ENCODE measurements at places on chromosomes 3 and 15.
A peak's percentile ranks its signal among the peaks of the same experiment; 100 is the strongest.

DNA sequence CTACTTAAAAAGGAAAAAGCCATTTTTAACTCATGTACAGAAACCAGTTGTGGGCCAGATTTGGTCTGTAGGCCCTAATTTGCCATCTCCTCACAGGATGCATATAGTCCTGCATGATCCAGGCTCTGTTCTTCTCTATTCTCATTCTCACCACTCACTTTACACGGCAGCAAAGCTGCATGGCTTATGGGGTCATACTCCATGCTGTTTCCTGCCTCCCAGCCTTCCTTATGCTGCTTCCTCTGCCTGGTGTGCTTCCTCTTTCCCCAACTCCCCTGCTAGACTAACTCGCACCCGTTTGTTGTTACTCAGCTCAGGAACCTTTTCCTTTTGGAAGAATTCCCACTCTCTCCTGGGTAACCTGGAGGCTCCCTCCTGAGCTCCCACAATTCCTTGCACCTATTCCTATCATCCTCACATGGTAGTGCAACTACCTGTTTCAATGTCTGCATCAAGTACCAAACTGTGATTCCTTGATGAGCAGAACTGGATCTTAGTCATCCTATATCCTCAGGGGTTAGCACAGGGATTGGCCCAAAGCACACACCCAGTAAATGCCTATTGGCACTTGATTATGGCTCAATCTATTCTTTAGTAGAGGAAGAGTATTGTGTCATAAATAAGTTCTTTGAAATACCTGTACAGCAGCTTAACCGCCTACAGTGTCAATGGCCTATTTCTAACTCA is 172.1 kb upstream of the MITF start:
- no peak for DNase-seq

DNA sequence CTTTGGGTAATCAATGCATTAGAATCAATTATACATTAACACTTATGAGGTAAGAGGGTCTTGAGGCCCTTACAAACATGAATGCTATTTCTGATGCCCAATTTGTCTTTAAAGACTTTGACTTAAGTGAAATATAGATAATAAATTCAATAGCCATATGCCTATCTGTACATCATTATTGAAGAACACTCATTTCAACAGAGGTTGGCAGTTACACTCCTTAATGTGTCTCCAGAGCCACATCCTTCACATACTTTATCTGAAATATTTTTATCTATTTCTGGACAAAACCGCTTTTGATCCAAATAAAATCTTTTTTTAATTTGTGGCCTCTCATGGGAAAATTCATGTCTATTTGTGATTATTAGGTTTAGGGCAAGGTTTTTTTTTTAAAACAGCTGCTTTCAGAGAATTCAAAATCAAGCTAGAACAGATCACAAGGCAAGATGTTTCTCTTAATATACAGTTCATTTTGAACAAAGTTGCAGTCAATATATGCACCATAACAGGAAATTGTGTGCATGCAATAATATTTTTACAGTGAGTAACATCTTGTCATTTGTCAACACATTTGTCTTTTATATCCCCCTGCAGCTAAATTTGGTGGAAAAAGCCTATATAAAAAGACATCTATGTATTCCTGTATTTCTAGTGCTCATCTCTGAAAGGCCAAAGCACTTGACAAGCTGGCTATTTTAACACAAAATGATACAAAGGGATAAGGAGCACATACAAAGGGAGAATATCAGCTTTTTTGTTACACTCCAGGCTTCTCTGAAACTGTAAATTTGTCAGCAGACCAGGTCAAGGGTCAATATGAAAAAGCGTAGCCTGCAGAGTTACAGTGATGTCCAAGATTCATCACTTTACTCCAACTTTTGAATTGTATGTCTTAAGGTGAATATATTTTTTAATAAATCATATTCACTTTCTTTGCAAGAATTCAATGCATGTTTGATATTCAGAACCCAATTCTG is 146.2 kb upstream of the DPH6 start:
- no peak for DNase-seq

GRCh38 chr3:71051893-71052687 is 531.4 kb downstream of the FOXP1 start:
- DNase-seq, result peak; percentile 68

DNA sequence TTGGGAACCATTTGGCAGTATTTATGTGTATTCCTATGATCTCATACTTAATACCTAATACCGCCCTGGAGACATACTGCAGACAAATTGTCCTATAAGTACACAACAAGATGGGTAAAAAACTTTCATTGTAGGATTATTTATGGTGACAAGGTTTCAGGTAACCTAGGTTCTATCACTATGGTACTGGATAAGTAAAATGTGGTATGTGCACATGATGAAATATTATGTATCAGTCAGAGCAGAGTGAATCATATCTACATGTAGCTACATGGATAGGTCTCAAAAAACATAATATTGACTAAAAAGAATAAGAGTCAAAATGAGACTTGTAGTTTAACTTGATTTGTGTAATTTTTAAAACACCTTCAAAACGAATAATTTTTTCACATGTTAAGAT is 147.8 kb downstream of the LEKR1 start:
- no peak for DNase-seq

GRCh38 chr3:106305127-106305526 is 436.3 kb upstream of the CBLB start:
- no peak for DNase-seq

- DNase-seq, result no peak
Measured at GRCh38 chr3:167184511-167184910, 195.6 kb downstream of the ZBBX start.

- no peak for DNase-seq
Measured at GRCh38 chr3:56711344-56711743, 28.3 kb upstream of the TASOR start.

- DNase-seq, result no peak
Measured at GRCh38 chr3:30527720-30528119, 78.7 kb upstream of the TGFBR2 start.

- DNase-seq, result no peak
Measured at GRCh38 chr3:134228035-134228434, 22.6 kb downstream of the RYK start.
